ENCODE measurements at places on chromosomes 12 and 14.

- no peak for DNase-seq
Measured at GRCh38 chr12:18753481-18754123, 15.7 kb downstream of the CAPZA3 start.

DNA sequence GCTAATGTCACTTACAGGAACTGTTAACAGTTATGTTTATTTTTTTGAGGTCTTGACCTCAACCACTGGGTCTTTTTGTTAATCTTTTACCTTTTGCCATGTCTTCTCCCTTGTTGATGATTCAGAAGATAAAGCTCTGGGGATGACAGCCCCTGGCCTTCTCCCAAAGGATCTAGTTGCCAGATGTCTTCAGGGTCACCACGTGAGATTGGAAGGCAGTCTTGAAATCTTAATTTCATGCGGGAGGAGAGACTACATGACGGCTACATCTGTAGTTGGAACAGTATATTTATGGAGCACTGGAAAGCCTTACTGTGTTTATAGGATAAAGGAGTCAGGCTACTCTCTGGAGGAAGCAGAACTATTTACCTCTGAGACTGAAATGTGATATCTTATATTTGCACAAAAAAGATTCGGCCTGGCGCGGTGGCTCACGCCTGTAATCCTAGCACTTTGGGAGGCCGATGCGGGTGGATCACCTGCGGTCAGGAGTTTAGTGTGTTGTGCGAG lies 5.6 kb downstream of the MLEC start:
- no peak for DNase-seq

GRCh38 chr12:75409830-75410229 lies 18.9 kb downstream of the GLIPR1L2 start:
- DNase-seq, result no peak

DNA sequence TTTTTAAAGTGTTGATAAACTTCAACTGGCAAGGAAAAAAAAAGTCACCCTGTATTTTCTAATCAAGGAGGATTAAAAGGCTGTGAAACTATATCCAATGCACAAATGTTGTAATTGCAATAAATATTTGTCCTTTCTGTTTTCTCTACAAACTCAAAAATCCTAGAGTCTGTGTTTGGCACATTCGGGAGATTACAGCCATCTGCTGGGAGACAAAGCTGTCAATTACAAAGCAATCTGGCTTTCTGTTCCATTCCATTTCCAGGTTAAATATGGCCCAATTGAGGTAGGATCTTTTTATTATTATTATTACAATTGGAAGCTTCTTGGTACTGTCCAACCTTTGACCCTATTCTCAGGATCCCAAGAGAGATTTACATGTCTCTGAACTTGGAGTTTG lies 295.9 kb downstream of the DIO2 start:
- DNase-seq, result no peak

GRCh38 chr12:106409878-106410277 lies 52.3 kb downstream of the POLR3B start:
- DNase-seq, result no peak

GRCh38 chr14:101791919-101792572 lies 30.5 kb downstream of the PPP2R5C start:
- no peak for DNase-seq

- DNase-seq, result no peak
Measured at GRCh38 chr12:68481181-68481941, 129.3 kb upstream of the RAP1B start.

DNA sequence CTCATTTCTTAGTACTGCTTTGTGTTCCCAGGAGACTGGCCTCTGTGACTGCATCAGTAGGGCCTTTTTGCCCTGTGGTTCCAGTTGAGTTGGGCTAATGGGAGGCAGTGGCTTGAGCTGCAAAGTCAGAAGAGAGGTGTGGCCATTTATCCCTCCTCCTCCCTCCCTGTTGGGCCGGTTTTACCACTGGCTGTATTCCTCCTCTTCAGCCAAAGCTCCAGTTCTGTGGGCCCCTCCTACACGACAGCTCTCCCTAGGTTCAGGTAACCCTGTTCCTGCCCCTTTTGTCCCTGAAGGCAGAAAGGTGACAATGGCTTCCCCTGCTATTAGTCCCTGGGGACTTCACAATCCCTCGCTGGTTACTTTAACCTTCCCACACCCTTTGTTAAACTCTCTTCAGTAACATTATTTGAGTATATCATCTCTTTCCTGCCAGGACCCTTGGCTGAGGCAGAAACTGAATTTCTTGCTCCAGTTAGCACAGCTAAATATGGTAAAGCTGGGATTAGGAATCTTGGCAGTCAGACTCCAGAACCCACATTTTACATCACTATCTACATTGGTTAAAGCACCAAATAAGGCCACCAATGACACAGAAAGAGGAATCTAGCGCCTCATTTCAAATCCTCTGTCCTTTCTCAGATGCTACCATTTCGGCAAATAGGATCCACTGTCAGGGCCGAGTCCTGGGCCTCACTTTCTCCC lies 121.9 kb upstream of the SLC35F4 start:
- DNase-seq, result no peak

DNA sequence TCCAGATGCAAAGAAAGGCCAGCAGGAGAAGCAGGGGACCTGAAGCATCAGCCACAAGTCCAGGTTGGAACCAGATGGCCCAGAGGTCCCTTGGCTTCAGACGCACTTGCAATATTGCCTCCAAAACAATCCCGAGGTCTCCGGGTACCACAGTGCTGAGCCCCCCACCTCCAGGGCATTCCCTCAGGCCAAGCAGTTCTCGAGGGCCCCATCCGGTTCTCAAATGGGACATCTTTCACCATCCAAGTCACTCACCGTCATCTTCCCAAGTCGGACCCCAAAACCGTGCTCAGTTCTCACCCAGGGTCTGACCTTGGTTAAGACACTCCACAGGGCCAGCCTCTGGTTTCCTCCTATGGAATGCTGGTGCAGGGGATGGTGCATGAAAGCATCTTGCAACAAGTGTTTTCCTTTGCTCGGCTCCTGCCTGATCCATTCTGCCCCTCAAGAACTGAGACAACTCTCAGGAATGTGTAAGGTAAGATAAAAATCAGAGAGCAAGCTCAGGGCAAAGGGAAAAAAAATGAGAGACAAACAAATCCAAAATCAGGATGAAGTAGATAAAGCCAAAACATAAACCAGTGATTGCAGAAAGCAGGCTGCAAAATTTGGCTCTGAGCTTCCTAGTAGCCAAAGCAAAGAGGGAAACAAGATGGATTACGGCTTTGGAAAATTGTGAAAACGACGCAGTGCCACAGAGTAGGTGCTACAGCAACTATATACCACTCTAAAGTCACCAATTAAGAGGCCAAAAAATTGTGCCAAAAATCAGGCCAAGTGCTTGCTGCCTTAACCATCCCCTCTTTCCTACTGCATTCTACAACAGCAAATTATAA lies 8.0 kb downstream of the NCOR2 start:
- DNase-seq, result no peak

DNA sequence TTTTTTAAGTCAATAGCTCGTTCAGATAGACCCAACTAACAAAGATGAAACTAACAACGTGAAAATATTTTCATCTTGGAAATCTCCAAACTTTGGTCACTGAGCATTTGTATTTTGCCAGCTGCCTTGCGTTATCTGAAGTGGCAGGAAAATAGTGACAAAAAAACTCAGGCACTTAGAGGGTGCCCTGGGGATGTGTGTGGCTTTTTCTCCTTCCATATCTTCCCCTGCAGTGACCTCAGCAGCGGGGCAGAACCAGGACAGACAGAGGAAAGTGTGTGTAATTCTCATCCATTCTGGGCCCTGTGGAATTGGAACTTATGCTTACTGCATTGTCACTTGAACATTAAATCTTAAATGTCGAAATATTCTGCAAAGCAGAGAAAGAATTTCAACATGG lies 152.0 kb downstream of the BCAT1 start:
- no peak for DNase-seq

All from hippocampal formation (tissue), 2 donors.